ENCODE measurements at places on chromosomes 6 and 20.

GRCh38 chr6:155994086-155994485 is 538.4 kb upstream of the NOX3 start:
- no peak for DNase-seq

GRCh38 chr6:168247443-168248147 is 72.0 kb downstream of the DACT2 start:
- peak; percentile 48 for DNase-seq

DNA sequence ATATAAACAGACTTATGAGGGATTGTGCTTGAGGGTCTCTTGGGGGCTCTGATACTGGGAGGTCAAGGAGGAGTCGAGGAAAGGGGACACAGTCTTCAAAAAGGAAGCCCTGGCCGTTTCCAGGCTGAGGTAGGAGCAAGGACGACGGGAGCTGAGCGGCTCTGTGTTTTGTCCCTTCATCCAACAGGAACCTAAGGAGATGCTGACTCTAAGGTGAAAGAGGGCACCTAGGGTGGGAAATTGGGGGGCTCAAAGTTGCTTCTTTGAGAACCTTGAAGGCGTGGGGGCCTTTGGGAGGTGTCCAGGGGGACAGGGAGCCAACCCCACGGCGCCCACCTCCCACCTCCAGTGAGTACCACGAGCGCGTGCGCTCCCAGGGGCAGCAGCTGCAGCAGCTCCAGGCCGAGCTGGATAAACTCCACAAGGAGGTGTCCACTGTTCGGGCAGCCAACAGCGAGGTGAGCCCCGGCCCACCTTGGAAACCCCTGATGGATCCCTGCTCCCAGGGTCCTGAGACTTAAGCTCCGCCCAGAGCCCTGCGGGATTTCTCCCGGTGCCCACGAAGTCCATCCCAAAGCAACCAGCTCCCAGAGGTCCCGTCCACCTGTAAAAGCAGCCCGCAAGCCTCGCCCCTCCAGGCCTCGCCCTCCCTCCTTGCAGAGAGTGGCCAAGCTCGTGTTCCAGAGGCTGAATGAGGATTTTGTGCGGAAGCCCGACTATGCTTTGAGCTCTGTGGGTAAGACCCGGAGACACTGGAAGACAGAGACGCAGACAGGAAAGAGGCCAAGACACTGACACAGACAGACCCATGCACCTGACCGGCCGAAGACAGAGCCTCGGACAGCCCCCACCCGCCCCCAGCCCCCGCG is 2.9 kb downstream of the SPAG4 start:
- no peak for DNase-seq

DNA sequence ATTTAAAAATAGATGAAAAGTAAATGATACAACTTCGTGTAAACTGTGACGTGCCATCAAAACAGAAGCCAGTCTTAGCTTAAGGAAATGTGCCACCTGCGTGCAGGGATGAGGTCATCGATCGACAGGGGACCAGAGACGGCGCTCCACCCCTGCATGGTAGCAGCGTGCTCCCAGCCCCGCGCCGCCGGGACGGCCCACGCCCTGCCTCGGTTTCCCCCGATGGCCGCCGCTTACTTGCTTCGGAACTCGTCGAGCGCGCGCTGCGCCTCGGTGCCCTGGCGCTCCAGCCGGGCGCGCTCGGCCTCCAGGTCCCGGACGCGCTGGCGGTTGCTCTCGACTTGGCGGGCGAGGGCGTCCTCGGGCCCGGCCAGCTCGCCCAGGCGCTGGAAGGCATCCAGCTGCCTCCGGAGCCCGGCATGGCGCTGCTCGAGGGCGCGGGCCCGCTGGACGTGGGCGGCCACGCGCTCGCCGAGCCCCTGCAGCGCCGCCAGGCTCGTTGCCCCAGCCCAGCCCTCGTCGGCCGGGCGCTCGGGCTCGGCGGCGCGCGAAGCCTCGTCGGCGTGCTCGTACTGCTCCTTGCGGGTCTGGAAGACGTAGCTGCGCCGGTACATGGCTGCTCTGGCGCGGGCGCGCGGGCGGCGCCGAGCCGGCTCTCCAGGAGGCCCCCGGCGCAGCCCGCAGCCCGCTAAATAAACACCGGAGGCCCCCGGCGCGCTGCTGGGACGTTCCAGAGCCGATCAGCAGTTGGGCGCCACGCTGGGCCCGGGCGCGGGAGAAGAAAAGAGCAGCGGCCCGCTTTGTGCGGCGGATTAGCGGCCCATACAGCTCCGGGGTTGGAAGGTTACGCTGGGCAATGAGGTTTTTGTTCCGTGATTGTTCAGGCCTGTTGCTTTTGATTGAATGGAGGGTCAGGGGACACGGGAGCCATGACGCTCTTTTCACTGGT is at the start of gene BFSP1:
BFSP1 (minus strand) TSS at position 664 of the 949 bp plus-strand sequence; CDS start at position 614, 50 bp downstream.
- peak; percentile 68 for DNase-seq

DNA sequence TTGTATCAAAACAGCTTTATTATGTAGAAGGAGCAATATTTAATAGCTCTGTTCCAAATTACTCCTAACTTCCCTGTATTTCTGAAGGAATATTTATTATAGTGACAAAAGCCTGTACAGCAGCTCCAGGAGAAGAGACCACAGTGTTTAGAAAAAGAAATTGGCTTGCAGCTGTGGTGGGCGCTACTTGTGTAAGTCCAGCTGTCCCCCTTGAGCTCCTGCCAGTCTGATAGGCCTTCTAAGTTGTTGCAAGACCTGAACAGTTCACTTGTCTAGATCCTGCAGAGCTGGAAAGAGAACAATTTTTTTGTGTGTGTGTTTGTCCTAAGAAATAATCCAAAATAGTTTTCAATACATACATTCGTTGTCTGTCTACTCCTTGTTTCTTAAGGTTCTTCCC is 86.6 kb downstream of the JARID2 start:
- no peak for DNase-seq

DNA sequence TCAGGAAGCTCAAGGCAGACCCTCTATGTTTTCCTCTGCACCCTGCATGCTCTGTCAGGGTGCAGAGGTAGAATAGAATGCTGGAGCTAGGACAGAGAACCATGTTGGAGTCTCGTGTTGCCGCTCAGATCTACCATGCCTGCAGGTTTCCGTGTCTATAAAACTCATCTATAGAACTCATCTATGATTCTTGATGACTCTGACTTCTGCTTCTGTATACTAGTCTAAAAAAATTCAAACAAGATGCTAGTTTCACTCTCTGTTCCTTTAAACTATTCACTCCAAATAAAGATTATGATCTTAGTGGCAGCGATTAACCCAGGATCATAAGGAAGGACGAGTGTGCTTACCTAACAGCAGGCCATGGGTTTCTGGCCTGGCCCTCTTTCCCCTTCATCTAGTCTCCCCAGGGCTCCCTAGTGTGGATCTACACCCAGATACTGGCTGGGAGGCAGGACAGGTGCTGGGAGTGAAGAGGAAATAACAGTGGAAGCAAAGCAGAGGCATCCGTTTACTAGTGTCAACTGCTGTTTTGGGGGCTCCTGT is 162.7 kb upstream of the SUPT3H start:
- DNase-seq: no peak

- DNase-seq: no peak
These were observed 3.3 kb downstream of the ZSWIM3 start for GRCh38 chr20:45860560-45861220.

GRCh38 chr6:87100216-87100615 is 5.3 kb upstream of the CGA start:
- no peak for DNase-seq

- no peak for DNase-seq
These were observed 5.6 kb downstream of the TCEA2 start for GRCh38 chr20:64068386-64069208.

- DNase-seq: no peak
These were observed 1.6 kb upstream of the JAG1 start for GRCh38 chr20:10675450-10675848.

- DNase-seq: no peak
These were observed 22.7 kb upstream of the ZDHHC14 start for GRCh38 chr6:157358287-157358686.

DNA sequence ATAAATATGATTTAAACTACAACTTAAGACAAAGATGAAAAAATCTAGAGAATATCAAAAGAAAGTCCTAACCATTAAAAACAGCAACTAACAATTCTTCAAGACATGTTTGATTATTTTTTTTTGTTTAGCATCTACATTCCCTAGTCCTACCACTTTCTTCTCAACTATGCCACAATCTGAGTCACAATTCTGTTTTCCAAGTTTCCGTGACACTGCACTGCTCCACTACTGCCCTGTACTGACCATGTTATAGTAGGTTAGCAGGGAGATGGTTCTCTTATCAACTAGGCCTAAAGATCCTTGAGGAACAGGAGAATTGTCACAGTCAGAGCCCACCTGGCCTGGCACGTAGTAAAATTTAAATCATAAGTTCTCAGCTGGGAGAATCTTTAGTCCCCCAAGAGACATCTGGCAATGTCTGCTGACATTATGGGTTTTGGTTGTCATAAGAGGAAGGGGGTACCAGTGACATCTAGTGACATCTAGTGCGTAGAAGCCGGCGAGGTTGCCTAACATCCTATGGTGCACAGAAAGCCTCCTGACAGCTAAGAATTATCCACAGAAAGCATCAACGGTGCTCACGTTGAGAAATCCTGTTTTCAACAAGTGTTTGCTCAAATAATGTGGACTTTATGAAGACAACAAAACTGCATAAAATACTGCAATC is 100.5 kb downstream of the PDE10A start:
- no peak for DNase-seq

- no peak for DNase-seq
These were observed 71.5 kb downstream of the PKHD1 start for GRCh38 chr6:52015953-52016352.

GRCh38 chr20:10536531-10536930 is 101.4 kb downstream of the SLX4IP start:
- DNase-seq: peak; percentile 28

- no peak for DNase-seq
These were observed 238.2 kb downstream of the SYNE1 start for GRCh38 chr6:152398993-152399392.

- no peak for DNase-seq
These were observed 3.5 kb upstream of the TRAF3IP2 start for GRCh38 chr6:111609028-111609820.

GRCh38 chr6:155452576-155452975 is 3.1 kb downstream of the NOX3 start:
- DNase-seq: no peak

DNA sequence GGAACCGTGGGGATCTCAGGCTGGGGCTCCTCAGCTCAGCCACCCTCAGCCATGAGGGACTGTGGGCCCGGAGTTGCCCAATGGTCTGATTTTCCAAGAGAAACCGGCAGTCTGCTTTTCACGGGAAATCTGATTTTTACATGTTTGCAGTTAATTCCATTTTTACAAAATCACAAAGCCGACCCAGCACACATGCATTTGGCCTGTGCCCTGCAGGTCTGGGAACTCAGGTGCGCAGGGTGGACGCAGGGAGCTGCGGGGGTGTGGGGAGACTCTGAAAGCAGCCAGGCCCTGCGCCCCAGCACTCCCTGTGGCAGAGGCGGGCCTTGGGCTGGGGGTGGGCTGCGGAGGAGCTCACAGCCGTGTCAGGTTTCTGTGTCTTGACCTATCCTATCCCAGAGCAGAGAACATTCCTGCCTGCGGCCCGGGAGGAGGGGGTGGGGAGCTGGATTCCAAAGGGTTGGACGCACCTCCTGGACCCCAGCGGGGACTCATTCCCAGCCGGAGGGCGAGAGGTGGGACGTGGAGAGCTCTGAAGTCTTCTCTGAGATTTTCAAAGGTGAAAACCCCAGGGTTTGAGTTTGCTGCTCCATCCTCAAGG is 60.6 kb downstream of the ADNP start:
- peak; percentile 64 for DNase-seq

GRCh38 chr6:158762787-158763433 is 56.3 kb downstream of the EZR start:
- DNase-seq: no peak

- no peak for DNase-seq
These were observed 26.8 kb downstream of the CSNK2A1 start for GRCh38 chr20:516799-517198.

- DNase-seq: no peak
These were observed 56.2 kb upstream of the KLHL31 start for GRCh38 chr6:53721766-53722165.

DNA sequence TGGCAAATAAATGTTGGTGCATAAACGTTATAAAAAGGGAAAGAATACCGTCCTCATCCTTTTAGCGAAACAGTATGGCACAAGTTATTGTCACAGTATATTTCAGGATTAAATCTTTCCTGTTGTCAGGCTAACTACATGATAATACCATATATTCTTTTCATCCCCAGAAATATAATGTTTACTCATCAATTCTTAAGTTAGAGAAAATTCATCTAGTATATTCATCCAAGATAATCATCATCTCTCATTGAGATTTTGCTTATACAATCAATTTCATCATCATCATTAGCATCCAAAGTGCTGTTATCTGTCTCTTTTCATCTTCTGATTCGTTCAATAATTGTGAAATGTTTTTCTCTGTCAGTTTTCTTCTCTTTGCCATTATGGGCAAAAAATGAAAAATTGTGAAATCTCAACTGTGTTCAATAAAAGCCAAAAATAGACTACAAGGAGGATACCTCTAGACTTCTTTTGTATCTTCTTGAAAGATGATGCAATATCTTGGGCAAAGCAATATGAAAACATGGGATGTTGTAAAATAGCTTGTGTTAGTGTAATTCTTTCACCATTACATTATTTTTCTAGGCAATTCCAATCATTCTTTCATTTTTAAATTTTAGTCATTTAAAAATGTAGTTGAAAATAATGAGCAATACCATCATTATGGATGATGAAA is 2.6 kb downstream of the SPACA1 start:
- DNase-seq: no peak

GRCh38 chr20:45523821-45524220 is 8.4 kb upstream of the SPINT3 start:
- DNase-seq: no peak

GRCh38 chr6:44223319-44224028 is at the start of gene SLC29A1:
TSS of gene SLC29A1 (plus strand) at chr6:44223595. CDS start at chr6:44227314, 3,719 bp downstream.
- peak; percentile 89 for DNase-seq

GRCh38 chr20:61923371-61924166 is 142.1 kb downstream of the TAF4 start:
- DNase-seq: peak; percentile 11

DNA sequence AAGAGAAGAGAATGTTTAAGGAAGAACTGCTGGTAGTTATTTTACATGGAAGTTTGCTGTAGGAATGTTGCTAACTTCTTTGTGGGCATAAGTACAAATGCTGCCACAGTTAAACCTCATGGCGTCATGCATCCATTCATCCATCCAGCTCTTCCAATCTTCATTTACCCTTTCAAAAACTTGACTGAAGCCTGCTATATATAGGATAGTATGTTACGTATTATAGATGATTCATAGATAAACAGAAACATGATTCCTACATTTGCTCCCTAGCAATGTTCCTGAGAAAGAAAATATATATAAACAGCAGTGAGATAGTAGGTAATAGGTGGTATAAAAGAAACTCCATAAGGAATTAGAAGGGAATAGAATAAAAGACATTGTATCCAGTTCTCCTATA is 93.7 kb downstream of the NDUFAF5 start:
- no peak for DNase-seq
